ENCODE measurements at places on chromosomes 7 and 10.

GRCh38 chr7:75948179-75948578 is 33.2 kb downstream of the POR start:
- DNase-seq, result no peak

DNA sequence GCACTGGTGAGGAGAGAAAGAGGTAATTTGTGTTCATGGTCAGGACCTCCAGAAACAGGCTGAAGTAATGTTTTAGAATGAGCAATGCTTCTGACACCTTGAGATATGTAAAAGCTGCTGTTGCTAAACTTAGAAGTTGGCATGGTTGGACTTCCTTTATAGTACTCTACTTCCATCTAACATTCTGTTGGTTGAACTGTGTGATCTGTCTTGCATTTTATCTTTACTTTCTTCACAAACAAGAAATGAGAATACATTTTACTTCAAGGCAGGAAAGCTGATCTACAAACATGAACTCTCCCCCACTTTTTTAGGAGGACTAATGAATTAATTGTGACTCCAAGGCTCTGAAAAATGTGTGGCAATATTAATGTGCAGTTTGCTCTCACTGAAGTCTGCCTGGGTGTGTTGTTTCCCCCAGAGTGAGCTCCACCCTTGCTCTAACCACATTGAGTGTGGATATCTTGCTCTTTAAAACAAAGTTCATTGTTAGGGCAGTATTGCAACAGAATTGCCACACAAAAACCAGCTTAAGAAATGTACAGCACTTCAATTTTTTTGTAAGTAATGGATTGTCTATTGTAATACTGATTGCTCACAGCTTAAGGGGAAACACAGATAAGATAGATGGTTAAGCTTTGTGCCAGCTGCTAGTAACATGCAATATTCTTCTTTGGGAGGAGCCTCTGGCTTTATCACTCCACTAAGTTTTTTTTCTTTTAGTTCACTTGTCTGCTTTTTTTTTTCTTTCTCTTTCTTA is 69.0 kb downstream of the ADD3 start:
- DNase-seq, result no peak

DNA sequence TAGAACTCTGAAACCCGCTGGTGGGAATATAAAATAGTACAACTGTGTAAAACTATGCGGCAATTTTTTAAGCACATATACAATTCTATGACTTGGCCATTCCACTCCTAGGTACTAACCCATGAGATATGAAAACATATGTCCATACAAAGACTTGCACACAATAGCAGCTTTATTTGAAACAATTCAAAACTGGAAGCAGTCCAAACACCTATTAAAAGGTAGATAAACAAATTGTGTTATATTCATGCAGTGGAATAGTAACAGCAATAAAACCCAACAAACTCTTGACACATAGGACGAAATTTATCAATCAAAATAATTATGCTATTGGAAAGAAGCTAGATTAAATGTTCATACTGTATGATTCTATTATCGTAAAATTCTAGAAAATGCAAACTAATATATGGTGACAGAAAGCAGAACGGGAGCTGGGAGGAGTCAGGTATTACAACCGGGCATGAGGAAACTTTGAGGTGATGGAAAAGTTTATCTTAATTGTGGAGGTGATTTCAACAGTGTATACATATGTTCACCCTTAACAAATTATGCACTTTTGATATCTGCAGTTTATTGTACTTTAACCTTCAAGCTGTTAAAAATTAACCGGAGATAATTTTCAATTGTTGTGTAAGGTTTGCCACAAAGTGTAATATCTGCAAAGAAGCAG is 803 bp upstream of the STK31 start:
- DNase-seq, result no peak

- no peak for DNase-seq
Measured at GRCh38 chr10:293636-294035, 158.4 kb downstream of the ZMYND11 start.

DNA sequence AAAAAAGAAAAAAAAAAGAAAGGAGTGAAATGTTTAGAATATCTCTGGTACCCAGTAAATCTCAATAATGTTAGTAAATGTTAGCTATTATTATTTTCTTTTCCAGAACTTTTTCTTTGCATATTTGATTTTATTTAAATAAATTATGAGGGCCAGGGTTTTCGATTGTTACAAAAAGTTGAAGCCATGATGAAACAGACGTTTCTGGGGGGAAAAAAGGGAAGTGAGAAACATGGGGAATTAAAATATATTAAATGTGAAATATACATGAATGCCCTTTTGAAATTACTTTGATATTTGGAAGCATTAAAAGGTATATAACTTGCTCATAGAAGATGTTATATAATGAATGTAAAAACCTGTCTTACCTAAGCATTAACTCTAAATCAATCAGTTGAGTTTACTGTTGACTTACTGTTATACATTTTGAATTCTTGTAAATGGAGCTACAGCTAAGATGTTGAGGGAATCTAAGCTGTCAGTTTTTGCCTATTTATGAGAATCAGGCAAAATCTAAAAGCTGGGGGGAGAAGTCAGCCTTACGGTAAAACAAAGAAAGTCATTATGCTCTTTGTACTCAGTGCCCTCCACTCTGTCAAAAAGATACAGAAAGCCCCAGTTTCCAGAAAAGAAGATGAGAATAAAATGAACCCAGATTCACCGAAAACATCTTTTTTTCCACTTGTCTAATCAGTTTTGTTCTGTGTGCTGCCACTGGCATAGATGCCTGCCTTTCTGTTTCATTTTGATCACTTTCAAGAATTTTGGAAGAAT is 30.0 kb upstream of the KDM7A start:
- DNase-seq, result no peak

GRCh38 chr10:12179606-12180170 is 16.0 kb downstream of the NUDT5 start:
- DNase-seq, result no peak

DNA sequence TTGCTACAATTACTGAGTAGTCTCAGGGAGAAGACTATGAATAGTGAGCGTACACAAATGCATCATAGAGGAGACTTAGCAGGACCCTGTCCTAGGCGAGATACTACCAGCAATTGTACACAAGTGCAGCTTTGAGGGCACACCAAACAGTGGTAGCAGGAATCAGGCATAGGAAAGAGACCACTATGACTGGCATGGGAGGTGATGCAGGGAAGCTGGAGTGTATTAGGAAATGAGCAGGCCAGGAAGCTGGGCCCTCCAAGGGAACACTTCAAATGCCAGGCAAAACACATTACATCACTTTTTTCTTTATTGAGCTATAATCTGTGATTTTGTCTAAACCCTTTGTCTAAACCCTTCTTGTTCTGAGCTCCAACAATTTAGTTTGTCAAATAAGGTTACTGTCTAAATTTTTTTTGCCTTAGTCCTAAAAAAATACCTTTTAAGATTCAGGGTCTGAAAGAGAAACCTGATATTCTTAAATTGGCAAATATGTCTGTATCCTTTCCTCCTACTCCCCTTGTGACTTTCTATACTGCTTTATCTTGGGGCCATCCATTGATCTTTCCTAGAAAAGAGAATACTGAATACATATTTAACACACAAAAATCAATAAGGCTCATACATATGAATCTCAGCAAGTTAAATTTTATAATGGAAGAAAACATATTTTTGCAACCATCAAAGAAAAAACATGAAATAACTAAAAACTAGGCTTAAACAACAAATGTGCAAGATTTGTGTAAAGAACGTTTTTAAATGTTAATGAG is 193.8 kb upstream of the PHYHIPL start:
- no peak for DNase-seq

- DNase-seq, result no peak
Measured at GRCh38 chr10:100866010-100866409, 46.8 kb upstream of the SLF2 start.

DNA sequence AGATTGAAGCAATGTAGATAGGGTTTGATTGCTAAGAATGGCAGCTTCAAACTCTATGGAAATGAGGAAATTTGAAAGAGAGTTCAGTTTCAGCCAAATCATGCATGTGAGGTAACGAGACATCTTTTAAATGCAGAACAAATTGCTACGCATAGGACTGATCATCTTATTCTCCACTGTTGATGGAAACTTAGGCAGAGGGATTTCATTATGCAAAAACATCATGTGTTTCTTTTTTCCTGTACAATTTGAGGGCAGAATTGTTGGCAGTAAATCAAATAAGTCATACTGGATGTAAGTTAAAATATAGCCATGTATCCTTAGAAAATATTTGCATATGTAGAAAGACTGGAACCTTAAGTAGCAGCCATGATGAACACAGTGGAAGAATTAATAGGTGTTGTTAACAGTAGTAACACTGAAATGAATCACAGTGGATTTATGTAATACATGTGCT is 327.4 kb downstream of the CDK14 start:
- no peak for DNase-seq

- DNase-seq, result no peak
Measured at GRCh38 chr7:21867816-21868575, 77.7 kb downstream of the CDCA7L start.

DNA sequence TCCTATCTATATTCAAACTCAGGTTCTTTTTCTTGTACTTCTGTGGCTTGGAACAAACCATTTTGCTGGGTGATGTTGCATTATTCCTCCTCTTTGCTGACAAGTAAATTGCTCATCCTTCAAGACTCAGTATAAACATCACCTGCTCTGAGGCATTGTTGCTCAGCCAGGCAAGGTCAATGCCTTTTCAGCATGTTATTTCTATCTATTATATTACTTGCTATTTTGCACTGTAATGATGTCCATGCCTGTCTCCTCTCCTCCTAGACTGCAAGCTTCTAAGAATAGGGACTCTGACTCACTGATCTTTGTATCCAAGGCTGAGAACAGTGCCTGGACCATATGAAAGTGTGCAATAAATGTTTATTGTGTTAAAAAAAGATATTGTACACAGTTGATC is 293.8 kb downstream of the RNLS start:
- no peak for DNase-seq

DNA sequence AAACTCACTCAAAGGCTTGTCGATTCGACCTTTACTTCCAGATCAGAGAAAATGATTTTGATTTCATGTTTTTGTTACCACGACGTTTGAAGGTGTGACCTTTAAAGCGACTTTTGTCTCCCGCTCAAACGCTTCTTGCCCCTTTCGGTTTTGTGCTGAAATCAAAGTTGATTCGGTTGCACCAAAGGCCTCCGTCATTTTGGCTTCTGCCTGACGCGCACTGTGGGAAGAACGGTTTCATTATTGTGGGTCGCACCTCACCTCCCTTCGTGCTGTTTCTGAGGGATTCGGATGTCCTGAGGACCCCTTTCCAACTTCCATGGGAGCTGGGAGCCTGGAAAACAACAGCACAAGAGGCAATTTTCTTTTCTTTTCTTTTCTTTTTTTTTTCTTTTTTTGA is 176.9 kb downstream of the DNAJB6 start:
- DNase-seq, result no peak

DNA sequence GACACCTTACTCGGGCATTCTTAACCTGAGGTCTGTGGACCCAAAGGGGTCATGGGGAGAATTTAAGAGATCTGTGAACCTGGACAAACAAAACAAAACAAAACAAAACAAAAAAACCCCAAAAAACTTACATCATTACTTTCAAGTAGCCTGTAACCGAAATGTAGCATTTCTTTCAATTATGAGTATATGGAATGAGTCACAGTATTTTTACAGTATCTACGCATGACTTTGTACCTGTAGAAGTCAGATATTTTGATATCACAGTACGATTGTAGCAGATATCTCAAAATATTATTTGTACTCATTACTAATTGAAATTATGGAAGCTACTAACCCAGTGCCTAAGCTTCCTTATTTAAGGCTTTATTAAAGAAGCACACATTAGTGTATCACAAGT is 210.2 kb downstream of the JAZF1 start:
- no peak for DNase-seq

DNA sequence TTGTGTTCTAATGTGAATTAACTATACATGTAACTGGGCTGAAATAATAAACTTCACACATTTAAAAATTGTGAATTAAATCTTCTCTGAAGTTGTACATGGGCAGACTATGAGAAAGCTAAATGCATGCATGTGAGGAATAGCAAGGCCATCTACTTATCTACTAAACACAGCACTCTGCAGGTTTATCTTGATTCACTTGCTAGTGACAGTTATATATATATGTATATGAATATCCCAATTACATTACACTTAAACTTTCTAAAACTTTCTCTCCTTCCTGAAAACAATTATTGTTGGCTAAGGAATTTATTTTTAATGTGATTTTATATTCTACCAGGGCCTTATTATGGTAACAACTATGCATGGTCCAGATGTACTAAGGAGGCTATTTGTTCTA is 5.1 kb upstream of the SP4 start:
- no peak for DNase-seq

DNA sequence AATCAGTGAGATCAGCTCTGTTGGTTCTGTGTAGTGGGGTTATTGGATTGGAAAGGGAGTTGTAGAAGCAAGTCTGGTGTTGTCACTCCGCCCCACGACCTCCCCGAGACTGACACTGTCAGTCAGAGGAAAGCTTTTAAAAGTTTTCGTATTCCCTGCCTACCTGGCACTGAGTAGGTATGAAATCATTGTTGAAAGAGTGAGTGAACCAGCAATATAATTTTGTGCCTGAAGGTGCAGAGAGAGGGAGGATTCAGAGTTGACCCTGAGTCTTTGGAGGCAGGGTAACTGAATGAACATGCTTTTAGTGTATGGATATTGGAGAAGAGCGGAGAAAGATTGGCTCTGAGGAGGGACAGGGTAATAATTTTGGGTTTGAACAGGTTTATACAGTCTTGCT is 27.3 kb downstream of the CCNY start:
- no peak for DNase-seq

Data from activated CD8-positive, alpha-beta memory T cell treated with anti-CD3 and anti-CD28 coated beads, Interleukin-2, amount 50 U/mL, for 4 hours (primary cell).